ENCODE measurements at places on chromosomes 3 and 15.

- no peak for DNase-seq
Measured at GRCh38 chr3:33030246-33030645, 66.7 kb downstream of the GLB1 start.

DNA sequence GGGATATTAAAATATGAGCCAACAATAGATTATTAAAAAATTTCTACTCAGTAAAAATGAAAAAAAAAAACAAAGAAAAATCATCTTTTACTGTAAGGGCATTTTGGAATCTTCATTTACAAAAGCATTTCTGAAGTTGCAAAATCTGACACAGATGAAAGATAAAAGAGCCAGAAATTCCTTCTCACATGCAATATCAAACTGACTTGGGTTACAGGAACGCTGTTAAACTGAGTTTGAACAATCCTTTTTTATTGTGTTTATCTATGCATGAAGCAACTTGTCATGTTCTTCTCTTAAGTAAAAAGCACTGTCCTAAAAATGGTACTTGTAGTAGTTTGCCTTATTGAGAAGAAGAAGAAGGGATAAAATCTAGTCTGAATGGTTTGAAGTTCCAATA lies 468.5 kb upstream of the KCNMB2 start:
- no peak for DNase-seq

DNA sequence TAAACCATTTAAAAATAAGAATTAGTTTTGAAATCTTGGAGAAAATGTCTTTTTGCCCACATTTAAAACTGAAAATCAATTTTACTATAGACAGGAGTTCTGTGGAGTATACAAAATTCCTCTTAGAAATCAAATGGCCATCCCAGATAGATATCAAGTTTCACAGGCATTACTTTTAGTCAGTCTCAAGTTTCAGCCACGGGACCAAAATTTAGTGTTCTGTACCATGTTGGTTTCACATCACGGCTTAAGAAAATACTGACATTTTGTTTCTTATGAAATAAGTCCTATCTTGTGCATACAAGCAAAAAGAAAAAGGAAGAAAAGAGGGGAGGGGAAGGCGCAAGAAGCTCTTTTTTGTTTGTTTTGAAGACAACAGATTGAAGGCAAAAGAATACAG lies 45.7 kb downstream of the EIF2AK4 start:
- no peak for DNase-seq

- DNase-seq: no peak
Measured at GRCh38 chr3:131550562-131551465, 48.0 kb upstream of the MRPL3 start.

- no peak for DNase-seq
Measured at GRCh38 chr3:45553469-45553974, 41.0 kb upstream of the LIMD1 start.

- no peak for DNase-seq
Measured at GRCh38 chr3:158847452-158847821, 45.6 kb downstream of the MFSD1 start.

- no peak for DNase-seq
Measured at GRCh38 chr3:69986419-69986818, 13.1 kb upstream of the SAMMSON start.

GRCh38 chr3:172315401-172316091 lies 132.7 kb downstream of the GHSR start:
- no peak for DNase-seq

DNA sequence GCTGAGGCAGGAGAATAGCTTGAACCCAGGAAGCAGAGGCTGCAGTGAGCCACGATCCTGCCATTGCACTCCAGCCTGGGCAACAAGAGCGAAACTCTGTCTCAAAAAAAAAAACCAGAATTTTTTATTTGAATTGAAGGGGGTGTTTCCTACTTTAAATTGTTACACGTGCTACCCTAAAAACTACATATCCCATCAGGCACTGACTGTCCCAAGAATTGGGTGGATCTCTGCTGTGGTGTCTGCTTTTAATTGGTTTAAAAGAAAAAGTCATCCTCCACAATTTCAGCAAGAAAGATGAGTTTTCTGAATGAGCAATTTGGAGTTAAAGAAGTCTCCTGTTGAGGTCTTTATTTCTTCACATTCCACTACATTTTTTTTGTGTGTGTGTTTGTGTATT lies 2.1 kb downstream of the PDIA3 start:
- no peak for DNase-seq

- DNase-seq: no peak
Measured at GRCh38 chr15:35440265-35440664, 105.7 kb downstream of the DPH6 start.

DNA sequence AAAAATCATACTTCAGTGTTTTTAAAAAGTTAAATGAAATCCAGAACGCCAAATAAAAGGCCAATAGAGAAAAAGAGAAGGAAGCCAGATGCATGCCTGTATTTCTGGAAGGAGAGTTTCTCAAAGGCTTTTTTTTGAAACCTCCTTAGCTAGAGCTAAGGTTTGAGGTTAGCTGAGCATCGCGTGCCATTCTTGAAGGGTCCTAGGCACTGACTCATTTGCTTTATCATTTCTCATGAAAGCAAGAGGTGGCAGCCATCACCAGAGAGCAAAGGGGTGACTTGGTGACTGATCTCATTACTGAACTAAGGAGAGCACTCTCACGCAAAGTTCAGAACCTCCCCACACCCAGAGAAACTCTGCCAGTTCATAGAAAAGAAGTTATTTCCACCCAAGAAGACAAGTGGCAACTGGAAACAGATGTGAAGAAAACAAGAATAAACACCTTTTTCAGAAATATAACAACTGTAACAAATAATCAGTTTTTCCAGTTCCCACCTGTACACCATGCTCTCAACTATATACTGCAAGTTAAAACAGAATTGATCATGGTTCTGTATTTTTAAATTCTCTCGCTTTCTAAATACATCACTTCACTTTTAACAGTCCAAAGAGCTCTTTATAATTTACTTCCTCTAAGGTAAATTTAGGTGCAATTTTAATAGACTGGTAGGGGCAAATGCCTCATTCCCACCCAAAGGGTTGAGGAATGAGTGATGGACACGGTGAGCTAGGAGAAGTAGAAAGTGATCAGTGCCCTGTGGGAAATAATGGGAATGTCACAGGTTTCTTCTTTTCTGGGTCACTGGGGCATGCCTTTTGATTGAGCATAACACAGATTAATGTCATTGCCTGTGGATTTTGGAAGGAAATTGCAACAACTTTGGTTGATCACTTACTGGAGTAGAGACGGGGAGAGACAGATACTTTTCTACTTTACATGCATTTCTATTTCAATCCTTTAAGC lies 24.7 kb downstream of the GPR15 start:
- peak; percentile 67 for DNase-seq

GRCh38 chr3:66715806-66716205 lies 215.0 kb upstream of the LRIG1 start:
- DNase-seq: no peak

- DNase-seq: no peak
Measured at GRCh38 chr3:59660376-59660775, 610.6 kb upstream of the CFAP20DC start.

DNA sequence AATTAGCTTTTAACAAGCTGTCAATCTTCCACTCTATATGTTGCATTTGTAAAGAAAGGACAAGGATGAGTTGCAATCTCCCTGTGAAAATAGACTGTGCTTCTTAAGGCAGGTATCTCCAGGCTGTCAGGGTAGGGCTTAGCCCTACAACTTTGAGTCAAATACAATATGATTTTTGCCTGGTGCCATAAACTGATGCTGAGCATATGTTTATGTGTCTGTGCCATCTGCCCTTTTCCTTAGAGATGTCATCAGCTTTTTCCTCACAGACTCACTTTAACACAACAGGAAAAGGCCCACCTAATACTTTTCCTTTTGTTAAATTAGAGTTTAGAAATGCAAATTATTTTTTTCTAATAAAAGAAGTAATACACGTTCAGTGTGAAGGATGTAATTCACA lies 548.3 kb downstream of the NLGN1 start:
- no peak for DNase-seq

GRCh38 chr3:32398531-32398930 lies 6.9 kb downstream of the CMTM7 start:
- no peak for DNase-seq

GRCh38 chr3:46110701-46111493 lies 83.6 kb upstream of the XCR1 start:
- DNase-seq: no peak

- DNase-seq: no peak
Measured at GRCh38 chr3:33482111-33482521, 41.9 kb upstream of the UBP1 start.

GRCh38 chr15:87962428-87962827 lies 294.1 kb downstream of the NTRK3 start:
- no peak for DNase-seq

DNA sequence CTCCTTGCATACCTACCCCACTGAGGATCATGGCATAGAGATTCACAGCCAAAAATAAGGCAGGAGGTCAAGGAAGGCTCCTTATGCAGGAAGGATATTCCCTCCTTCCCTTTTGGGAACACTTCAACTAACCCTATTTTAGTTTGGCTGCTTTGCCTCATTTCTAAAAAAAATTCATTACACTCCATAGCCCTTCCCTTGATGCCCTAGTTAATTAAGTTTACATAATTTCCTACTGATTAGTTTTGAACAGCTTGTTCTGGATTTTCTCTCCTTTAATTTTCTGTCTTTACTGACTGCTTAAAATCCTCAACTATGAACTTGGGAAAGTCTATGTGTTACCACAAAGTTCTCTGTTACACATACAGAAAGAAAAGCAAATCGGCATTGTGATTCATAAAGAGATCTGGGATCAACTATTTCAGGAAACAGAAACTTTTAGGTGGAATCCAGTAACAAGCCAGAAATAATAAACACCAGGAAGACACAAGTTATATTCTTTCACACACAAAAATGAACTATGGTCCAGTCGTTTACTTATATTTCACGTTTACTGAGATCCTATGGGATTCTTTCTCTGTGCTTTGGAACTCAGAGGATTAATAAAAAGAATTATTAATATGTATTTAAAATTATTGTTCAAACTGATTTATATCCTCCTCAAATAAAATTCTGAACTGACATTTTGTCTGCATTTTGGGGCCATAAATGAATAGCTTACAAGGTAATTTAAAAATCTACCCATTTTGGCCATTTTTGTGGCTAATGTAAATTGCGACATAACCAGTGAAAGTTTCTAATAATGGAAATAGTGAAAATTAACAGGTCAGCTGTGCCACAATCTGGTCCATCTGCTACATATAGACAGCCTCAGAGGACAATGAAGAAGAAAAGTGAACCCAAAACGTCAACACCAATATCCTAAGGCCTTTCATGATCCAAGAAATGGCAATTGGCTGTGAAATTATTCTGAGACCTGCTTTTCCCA lies 113.8 kb downstream of the FRMD5 start:
- no peak for DNase-seq

- no peak for DNase-seq
Measured at GRCh38 chr3:31947671-31948091, 33.4 kb downstream of the OSBPL10 start.

DNA sequence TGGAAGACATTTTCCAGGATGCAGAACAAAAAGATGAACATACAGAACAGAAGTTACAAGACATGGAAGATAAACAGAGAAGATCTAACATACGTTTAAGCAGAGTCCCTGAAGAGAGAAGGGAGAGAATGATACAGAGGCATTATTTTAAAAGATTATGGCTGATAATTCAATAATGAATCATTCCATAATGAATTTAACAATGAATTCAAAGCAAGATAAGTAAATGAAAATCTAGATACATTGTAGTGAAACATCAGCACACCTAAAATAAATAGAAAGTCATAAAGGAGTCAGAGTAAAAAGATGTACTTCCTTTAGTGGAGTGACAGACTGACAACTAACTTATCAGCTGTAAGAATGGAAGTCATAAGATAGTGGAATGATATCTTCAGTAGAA lies 30.1 kb upstream of the PGPEP1L start:
- no peak for DNase-seq

DNA sequence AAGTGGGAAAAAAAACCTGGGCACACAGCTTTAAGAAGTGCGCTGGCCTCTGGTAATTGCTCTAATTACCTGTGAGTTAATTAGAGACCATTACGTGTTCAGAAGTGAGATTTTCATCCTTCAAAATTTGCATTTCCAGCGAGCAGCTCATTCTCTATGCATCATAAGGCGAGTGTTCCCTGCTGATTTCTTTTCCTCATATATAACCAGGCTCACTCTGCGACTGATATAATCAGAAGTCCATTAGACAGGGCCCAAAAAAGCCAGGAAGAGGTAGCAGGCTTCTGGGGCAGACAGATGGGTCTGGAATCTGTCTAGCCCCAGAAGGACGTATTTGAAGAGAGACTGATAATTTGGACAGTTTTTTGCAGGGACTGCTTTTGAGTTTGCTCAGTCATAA lies 158.7 kb downstream of the MTHFS start:
- no peak for DNase-seq
